ENCODE measurements at places on chromosomes 7 and 10.

- H3K4me3 ChIP-seq = no peak overlapping the region
- peaks cover 3% of the 10 kb centered on the region for H3K36me3 ChIP-seq
- peaks cover 36% of the 10 kb centered on the region for H3K27me3 ChIP-seq
- no peak overlapping the region for H3K27ac ChIP-seq
- H3K4me1 ChIP-seq = no peaks in the 10 kb centered on the region
- no peak for DNase-seq
These were observed 88.1 kb downstream of the XPNPEP1 start for GRCh38 chr10:109835257-109835656.

GRCh38 chr10:4234661-4235060 is 449.7 kb upstream of the KLF6 start:
- H3K27ac ChIP-seq = no peak overlapping the region
- H3K27me3 ChIP-seq = no peaks in the 10 kb centered on the region
- H3K4me3 ChIP-seq = no peak overlapping the region
- H3K36me3 ChIP-seq = no peaks in the 10 kb centered on the region
- no peak for DNase-seq

DNA sequence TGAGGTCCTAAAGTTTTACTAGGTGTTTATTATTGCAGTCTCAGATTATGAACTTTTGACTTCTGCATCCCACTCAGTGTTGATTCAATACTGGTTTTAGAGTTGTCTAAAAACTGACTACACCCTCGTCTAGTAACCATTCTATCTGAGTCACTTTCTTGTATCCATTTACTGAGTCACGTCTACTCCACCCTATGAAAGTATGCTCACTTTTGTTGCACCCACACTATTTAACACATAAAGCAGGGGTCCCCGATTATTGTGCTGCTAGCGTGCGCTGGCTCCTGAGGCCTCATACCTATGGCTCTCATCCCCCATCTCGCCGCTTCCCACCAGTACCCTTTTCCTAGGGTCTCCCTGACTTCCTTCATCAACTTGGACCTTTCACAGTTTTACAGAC is 2.0 kb downstream of the SAMD9 start:
- H3K27me3 ChIP-seq = no peaks in the 10 kb centered on the region
- no peak overlapping the region for H3K27ac ChIP-seq
- peaks cover 51% of the 10 kb centered on the region for H3K36me3 ChIP-seq
- DNase-seq = no peak
- H3K4me1 ChIP-seq = peaks cover 17% of the 10 kb centered on the region
- H3K4me3 ChIP-seq = peak overlapping the region; percentile 4

- H3K27ac ChIP-seq = no peak overlapping the region
- no peak overlapping the region for H3K4me3 ChIP-seq
- no peaks in the 10 kb centered on the region for H3K4me1 ChIP-seq
- no peaks in the 10 kb centered on the region for H3K36me3 ChIP-seq
These were observed 134.8 kb upstream of the LAMB4 start for GRCh38 chr7:108265007-108265406.

GRCh38 chr10:90319188-90319914 is 538.5 kb downstream of the HTR7 start:
- no peak overlapping the region for H3K27ac ChIP-seq
- DNase-seq = peak; percentile 12
- peaks cover 24% of the 10 kb centered on the region for H3K27me3 ChIP-seq
- peaks cover 9% of the 10 kb centered on the region for H3K4me1 ChIP-seq
- H3K36me3 ChIP-seq = no peaks in the 10 kb centered on the region

DNA sequence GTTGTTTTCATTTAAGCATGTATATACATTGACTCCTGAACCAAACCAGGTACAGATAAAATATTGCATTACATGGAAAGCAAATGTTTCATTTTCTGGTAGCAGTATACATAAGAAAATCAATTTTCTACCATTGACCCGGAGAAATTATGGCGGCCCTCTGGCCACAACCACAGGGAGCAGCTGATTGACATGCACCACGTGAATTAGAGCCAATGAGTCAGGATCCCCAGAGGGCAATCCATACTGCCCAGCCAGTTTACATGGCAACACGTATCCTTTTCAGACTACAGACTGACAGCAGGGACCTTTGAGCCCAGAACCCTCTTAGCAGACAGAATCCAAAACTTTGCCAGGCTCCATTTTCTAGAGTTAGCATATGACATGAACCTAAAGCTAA is 272.2 kb upstream of the NEBL start:
- H3K36me3 ChIP-seq = no peaks in the 10 kb centered on the region
- peaks cover 12% of the 10 kb centered on the region for H3K4me1 ChIP-seq
- no peak overlapping the region for H3K27ac ChIP-seq
- peaks cover 36% of the 10 kb centered on the region for H3K27me3 ChIP-seq
- no peak overlapping the region for H3K4me3 ChIP-seq

GRCh38 chr7:122884186-122884585 is 2.1 kb downstream of the CADPS2 start:
- H3K27ac ChIP-seq = no peak overlapping the region
- H3K4me3 ChIP-seq = no peak overlapping the region
- DNase-seq = no peak

DNA sequence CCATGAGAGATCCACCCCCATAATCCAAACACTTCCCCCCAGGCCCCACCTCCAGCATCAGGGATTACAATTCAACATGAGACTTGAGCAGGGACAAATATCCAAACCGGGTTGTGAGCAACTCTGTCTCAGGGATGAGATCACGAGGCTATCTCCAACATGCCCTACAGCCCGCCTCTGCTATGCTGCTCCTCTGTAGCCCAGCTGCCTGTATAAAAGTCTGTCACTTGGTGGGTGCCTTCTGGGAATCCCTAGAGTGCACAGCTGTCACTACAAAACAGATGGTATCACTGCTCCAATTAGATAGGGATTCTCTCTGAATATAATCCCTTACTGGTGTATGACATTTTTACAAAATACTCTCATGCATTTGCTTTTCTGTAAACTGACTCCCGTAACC is 114.9 kb upstream of the NANOS1 start:
- no peak overlapping the region for H3K4me3 ChIP-seq
- H3K4me1 ChIP-seq = no peaks in the 10 kb centered on the region
- no peak for DNase-seq
- H3K36me3 ChIP-seq = no peaks in the 10 kb centered on the region

All from stimulated activated naive B cell treated with anti-CD40 and anti-IgM and Interleukin-4, amounts not matched to agents 10 μg/mL and 1 μg/mL and 100 μg/mL, for 72 hours (primary cell).